ENCODE measurements at places on chromosomes 5 and 9.

DNA sequence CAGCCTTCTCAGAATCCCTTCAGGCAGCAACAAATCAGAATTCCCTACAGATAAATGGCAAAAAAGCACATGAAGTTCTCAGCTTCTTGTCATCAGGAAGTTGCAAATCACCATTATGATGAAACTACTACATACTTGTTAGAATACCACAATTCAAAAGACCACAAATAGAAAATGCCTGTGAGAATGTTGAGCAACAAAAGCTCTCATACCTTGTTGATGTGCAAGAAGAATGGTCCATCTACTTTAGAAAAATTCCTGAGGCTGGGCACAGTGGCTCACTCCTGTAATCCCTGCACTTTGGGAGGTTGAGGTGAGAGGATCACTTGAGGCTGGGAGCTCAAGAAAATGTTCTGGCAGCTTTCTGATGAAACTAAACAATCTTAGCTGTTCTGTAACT, 278.1 kb downstream of the ICE1 start:
- no peak for DNase-seq

- no peak for DNase-seq
Measured at GRCh38 chr5:77231471-77232138, 21.1 kb downstream of the PDE8B start.

DNA sequence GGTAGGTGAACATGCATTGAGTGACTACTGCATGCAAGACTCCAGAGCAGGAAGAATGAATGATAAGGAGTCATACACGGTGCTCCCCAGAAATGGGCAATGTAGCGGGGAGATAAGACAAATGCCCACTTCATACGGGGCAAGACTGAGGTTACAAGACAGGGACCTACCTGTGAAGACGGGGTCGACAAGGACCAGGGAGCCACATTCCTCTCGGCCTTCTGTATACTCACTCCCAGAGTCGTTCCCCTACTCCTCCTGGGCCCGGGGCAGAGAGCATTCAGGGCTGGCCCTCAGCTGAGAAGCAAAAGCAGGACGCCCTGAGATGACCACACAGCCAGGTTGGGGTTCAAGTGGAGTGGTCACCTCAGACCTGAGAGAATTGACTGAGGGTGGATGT, 26.7 kb downstream of the PITX1 start:
- DNase-seq, result no peak

DNA sequence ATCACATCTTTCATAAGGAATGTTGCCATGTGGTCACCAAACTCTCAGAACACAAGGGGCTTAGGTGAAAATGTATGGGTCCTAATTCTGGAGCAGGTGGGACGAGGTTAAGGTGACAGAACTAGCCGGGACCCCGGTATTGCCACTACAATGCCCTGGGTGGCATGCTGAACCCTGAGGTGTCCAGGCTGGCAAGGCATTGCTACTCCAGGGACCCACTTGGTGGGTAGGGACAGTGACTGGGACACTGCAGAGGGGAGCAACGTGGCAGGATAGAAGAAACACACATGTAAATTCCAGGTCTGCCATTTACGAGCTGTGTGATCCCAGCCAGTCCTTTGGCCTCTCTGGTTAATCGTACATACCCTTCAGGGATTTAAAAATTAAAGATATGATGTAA, 206.9 kb upstream of the MVB12B start:
- DNase-seq, result no peak

DNA sequence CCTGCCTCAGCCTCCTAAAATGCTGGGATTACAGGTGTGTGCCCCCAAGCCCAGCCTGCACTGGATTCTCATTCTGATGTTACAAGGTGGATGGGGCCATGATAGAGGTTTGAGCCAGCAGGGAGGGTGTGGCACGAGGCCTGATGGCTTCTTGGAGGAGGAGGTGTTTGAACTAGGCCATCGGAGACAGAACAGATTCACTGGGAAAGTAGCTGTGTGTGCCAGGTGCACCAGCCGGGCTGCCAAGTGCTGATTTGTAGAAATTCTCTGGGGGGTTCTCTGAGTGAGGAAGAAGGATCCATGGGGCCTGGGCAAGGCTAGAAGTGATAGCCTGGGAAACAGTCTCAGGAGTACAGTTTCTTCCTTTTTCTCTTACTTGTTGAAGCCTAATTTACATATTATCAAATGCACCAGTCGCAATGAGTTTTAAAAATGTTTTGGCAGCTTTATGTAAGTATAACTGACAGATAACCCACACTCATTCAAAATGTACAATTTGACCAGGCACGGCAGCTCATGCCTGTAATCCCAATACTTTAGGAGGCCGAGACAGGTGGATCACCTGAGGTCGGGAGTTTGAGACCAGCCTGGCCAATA, 31.1 kb upstream of the STXBP1 start:
- no peak for DNase-seq

DNA sequence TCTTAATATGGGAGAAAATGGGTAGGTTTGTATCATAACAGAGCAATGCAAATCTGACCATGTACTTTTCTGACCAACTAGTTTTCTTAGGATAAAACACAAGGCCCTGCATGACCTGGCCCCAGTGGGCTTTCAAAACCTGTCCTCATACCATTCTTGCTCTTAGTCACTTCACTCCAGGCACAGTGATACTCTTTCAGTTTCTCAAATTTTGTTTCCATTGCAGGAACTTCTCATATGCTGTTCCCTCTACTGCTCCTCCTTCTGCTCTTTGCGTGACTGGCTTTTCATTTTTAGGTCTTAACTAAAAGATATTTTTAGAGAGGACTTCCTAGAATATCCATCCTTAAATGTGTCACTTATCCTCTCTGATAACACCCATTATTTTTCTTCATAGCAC, 112.4 kb downstream of the INIP start:
- DNase-seq, result peak; percentile 39

DNA sequence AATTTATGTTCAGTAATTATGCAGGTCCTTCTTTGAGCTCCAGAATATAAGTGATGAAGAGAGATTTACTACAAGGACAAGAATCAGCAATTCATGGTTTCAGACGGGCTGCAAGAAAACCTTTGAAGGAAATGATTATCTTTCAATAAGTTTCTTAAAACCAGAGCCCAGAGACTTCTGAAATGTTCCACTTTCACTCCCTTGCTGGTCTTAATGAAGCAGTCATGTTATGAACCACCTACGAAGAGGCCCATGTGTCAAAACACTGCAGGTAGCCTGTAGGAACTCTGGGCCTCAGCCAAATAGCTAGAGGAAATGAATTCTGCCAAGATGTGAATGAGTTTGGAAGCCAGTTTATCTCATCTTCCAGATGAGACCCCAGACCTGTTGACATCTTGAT, 505.9 kb upstream of the MEF2C start:
- no peak for DNase-seq

DNA sequence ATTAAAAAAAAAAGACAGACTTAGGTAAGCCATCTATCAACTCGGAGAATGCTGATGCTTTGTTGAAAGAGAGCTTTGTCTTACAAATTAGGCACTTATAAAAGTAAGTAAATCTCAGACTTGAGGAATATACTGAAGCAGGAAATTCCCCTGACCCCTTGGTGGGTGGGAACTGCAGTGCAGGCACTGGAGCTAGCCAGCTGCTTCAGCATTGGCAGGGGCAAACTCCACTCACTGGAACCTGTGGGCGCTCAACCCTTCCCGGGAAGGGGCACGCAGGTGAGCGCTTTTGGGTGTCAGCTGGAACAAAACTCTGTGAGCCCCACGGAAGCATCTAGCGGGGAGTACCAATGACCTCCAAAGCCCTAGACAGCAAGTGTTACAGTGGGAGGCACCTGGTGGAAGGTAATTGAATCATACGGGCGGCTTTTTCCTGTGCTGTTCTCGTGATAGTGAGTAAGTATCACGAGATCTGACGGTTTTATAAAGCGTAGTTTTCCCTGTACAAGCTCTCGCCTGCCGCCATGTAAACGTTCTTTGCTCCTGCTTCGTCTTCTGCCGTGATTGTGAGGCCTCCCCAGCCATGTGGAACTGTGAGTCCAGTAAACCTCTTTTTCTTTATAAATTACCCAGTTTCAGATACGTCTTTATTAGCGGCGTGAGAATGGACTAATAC, 628.0 kb upstream of the CDH18 start:
- no peak for DNase-seq

DNA sequence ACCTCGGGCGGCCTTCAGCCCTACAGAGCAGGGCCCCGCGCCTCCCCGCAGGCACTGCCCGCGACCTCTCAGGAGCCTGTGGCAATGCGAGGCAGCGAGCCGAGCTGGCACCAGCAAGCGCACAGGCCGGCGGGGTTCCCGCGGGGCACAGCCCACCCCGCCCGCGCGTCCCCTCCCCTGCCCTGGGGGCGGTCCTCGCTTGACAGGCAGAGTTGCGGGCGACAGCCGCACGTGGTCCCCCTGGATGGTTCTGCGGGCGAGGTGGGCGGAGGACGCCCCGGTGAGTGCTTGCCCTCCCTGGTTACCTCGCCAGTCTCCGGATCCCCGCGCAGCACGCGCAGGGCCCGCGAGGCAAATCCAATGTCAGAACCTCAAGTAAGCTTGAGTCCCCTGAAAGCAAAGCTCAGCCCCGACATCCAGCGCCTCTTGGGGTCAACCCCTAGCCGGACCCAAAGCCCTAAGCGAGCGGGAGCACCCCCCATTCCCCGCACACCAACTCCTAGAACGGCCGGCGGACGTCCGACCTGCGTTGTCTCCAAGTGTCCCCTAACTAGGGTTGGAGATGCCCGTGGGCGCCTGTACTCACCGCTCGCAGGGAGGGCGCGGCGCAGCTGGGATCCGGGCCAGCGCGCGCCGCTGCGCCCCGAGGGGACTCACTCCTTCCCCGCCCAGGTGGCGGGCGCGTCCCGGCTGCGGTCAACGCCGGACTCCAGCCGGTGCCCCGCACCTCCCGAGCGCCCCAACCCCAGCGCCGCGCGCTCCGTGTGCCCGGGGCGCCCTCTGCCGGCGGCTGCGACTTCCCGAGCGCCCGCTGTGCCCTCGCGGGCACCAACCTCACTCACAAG, at the start of gene DRD1:
DRD1 (minus strand) TSS at position 123 of the 845 bp plus-strand sequence. CDS start 1,083 bp downstream, outside the sequence.
- peak; percentile 83 for DNase-seq

DNA sequence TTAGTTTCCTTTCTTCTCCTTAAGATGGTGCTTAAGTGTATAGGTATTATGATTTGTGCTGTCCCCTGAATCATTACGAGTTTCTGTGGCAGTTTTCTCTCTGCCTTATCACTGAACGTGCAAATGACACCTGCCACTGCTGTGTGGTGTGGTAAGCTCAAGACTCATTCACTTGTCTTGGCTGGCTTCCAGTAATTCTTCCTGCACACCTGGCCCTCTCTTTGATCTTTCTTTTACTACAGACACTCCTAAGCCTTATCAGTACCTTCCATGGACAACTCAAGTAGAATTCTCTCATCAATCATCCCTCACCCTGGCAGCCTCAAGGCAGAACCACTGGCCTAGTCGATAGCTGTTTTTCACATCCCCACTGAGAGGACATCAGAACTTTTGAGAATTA, 82.6 kb upstream of the ADAMTS19 start:
- no peak for DNase-seq

- DNase-seq, result no peak
Measured at GRCh38 chr9:96006296-96006879, 130.9 kb downstream of the ERCC6L2 start.

DNA sequence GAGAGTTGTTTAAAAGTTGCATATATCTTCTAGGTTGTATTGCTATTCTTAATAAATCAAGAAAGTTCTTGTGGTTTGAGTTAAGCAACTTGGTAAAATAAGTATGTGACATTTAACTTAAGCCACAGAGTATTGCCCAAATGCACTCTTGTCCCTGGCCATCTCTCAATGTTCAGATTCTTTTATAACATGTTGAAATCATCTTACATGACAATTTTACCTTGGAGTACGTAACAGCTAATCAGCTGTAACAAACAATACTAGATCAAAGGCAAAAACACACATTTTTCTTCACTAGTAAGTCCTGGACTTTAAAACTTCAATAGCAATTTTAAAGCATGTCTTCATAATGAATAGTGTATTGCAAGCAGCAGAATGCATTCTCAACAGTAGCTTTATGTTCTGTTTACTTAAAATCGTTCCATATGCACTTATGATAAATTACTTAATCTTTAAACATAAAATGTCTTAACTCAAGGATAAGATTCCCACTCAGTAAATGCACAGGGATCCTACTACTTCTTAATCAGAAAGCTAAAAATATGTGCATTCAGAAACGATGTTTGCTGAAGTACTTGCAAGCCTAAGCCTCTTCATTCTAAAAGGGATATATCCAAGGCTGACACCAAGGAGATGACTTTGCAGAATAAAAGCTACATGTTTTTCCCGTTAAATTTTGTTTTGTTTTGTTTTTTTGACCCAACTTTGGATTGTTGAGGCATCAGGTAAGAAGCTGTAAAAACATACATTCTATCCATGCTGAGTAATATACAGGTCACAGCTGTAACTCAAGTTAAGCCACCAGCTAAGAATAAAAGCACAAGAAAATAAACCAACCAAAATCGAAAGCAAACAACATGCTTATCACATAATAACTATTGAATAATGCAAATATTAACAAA, 86.1 kb upstream of the NFIB start:
- no peak for DNase-seq

- peak; percentile 67 for DNase-seq
Measured at GRCh38 chr9:131622523-131622922, 77.2 kb downstream of the PRRT1B start.

GRCh38 chr5:148769941-148770340, 56.5 kb upstream of the ADRB2 start:
- DNase-seq, result no peak

DNA sequence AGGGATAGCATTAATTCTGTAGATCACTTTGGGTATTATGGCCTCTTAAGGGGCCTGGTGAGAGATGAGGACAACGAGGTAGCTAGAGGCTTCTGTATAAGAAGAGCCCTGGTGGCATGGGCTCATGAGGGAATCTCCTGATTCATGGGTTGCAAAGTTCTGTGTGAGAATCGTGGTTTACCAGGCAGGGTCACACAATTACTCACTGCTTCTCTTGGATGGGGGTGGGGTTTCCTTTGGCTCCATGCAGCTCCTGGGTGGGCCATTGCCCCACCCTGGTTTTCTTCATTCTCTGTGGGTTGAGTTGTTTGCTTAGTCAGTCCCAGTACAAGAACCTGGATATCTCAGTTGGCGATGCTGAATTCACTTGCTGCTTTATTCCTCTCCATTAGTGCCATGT, 30.9 kb upstream of the TNFSF15 start:
- no peak for DNase-seq

DNA sequence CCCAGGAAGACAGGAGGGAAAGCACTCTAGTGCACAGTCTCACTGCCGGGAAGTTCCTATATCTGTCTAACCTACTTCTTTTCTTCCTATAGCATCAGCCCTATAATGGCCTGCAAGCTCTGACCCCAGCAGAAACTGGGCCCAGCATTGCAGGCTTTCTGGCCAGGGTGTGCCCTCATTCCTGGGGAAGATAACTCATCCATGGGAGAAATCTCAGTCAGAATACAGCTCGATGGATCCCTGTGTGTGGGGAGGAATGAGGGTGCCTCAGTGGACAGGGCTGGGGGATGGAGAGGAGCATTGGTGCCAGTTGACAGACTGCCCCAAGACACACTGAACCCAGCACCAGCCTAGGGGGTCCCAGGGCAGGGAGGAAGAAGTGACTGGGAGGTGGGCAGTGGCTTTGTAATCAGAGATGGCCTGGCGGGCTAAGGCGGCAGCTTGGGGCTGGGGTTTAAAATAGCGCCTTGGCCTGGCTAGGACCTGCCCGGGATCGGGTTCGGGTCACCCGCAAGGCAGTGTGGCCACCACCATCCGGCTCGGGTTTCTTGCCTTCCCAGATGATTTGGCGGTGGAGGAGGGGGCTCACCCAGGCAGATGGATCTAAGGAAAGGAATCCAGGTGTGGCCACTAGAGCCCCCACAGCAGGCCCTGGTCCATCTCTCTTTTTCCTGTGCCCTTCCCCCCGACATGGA, 7.6 kb upstream of the CXXC5 start:
- peak; percentile 16 for DNase-seq

GRCh38 chr5:76941442-76941841, 11.4 kb upstream of the CRHBP start:
- no peak for DNase-seq

- DNase-seq, result no peak
Measured at GRCh38 chr5:144328980-144329379, 158.3 kb downstream of the KCTD16 start.
